ENCODE measurements at places on chromosomes 1 and 21.

DNA sequence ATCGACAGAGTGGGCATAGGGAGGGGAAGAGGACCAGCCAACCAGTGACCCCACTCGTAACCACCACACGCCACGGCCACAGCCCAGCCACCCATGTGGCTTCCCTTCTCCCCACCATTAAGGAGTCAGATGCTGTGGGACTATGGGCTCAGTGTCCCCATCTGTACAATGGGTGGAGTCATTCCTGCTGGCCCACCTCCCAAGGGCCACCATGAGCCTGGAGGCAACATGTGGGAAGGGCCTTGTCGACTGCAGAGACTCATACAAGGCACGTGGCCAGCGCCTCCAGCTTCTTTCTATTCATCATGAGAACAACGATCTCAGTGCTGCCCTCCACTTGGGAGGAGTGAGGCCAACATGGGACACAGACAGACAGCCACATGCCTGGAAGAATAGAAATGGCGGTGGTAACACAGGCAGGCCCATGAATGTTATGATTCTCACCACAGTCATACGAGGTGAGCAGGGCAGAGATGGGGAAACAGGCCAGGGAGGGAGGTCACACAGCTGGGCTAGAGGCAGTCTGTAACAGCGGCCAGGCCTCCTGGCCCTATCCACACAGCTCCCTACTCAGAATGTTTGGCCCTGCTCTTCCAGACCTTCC is 16.1 kb downstream of the LRP8 start:
- DNase-seq: no peak

DNA sequence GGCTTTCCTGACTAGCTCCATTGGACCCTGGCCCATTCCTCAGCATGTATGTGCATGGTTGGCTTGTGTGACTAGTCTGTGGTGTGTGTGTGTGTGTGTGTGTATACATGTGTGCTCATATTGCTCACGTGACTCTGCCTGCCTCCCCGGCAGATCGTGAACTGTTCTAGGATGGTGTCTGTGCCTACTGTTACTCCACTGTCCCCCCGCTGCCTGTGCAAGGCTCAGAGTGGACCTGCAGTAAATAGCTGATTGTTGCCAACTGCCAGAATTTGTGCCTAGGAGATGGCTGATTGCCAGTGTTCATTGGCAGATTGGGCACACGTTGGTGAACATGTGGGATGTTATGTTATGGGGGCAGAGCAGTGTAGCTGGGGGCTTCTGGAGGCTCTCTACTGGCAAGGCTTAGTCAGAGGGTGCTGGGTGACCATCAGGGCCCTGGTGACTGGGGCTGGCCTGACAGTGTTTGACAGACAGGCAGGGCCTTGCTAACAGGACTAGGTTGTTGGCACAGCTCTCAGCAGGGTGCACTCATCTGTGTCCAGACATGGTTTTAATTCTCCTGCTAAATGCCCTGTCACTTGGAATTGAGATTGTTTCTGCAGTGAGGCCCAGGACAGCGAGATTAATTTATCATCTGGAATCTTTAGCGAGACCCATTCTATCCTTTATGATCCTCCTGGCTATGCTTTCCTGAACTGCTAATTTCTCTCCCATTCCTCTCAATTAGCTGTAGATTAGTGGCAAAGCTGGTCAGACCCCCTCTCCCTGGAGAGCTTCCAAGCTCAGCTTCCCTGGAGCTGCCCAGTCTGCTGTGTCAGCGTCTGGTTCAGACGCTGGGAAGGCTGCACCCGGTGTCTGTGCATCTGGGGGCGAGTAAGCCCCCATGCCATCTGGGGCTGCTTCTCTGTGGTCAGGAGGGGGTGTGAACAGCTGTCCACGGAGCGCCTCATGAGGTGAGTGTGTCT is 20.8 kb downstream of the SLC6A17 start:
- no peak for DNase-seq

DNA sequence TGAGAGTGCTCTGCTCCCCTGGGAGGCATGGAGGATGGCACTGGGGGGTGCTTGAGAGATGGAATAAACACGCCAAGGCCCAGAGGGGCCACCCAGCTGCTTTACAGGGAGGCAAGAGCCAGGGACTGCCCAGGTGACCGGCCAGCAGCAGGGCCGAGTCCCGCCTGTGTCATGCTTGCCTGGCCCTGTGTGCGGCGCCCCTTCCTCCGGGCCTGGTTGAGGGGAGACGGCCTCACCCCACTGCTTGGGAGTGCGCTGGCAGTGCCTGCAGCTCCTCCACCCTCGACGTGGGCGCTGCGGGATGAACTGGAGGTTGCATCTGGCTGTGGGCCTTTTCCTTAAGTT is 33.1 kb upstream of the COL6A2 start:
- DNase-seq: no peak

- no peak for DNase-seq
Observed at GRCh38 chr1:245685111-245685810, 530.5 kb downstream of the KIF26B start.

DNA sequence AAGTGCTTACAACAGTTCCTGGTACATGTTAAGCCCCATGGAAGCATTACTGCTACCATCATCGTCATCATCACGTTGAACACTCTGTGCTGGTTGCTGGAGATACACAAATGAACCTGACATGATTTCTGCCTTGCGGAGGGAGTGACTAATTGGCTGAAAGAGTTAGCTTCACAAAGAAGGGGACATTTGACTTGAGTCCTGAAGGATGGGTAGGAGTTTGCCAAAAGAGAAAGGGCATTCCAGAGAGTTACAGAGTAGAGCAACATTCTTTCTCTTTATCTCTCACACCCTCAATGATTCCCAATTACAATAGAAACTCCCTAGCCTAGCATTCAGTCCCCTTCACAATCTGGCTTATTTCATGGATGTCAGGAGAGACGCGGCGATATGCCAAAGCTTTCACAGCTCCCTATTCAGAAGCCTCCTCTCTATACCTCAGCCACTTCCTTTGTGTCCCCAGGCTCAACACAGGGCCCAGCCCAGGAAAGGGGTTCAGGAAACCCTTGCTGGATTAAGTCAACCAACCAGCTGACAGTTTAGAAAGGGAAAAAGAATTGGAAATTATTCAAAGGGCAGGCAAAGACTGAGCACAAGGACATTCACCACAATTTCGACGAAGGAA is 38.0 kb downstream of the SLC1A7 start:
- DNase-seq: no peak

DNA sequence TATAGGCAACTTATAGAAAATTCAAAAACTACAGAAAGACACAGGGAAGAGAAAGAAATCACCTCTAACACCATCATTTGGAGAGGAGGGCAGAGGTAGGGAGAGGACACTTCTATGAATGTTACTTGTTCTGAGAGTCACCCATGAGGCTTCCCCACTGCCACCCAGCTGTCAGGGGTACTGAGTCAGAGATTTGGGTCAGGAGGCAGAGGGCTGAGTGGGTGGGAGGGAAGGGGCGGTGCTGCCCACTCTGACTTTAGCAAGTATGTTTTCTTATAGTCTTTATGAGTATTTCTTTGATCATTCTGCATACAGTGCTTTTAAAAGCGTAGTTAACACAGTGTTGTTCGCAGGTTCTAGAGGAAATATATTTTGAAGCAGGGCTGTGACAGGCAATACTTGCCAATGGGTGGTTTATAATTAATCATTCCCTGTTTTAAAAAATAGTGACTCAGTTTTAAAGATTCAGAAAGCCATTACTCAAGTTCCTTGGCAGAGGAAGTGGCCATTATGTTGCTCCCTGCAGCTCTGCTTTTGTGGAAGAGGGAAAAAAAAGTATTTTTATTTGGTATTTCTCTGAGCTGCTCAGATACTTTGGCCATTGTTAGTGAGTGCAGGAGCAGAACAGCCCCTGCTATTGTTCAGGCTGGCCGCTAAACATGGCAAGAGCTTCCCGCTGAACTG is 18.3 kb downstream of the IL6R start:
- no peak for DNase-seq

DNA sequence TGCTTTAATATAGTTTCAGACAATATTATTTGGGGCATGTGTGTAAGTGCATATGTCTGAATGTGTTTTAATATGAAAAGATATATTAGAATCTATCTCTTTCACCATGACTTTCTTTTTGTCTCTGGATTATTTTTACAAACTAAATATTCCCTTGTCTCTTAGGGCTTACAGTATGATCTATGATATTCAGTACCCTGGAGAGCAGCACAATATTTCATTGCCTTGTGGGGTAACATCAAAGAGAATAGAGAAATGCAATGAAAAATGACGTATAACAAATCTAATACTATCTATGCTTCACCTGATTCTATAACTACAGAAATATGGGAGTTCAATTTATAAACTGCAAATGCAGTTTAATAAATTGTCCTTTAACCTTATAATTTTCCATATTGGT is 2084.5 kb downstream of the MRPL39 start:
- DNase-seq: no peak

DNA sequence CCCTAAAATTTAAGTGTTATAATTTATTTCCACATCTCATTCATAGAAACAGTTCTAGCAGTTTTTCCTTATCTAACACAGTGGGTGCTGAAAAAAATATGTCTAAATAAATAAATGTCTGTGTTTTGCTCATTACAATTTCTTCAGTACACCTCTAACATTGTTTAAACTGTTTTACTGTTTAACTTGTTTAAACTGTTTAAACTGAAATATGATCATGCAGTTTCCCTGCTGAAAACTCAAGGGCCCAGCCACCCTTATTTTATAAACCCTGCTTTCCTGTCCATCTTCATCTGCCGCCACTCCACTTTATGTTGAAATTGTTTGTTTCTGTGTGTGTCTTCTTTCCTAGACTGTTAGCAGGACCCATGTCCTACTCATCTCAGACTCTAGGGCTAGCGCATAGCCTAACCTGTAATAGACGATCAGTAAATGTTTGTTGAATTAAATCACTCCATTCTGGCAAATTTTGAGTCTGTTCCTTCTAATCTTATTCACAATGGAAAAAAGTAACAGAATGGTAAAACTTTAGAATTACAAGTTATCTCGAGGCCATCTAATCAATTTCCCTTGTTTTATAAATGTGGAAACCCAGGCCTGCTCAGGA is 9.4 kb upstream of the PIK3C2B start:
- no peak for DNase-seq

DNA sequence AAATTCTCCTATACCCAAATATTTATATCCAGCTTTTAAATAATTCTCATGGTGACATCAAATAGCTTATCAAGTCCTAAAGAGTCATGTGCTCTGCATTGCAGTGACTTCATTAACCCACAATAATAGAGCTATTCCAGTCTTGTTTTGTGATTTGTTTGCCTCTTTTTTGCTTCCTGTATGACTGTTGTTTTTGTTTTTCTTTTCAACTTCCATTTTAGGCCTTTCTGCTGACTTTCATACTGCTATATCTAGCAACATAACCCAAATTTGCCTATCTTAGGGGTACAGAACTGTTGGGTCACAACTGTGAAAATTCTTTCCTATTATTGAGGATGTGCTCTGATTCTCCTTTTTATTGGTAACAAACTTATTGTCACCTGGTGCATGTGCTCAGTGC is 30.3 kb downstream of the SPATA17 start:
- no peak for DNase-seq

DNA sequence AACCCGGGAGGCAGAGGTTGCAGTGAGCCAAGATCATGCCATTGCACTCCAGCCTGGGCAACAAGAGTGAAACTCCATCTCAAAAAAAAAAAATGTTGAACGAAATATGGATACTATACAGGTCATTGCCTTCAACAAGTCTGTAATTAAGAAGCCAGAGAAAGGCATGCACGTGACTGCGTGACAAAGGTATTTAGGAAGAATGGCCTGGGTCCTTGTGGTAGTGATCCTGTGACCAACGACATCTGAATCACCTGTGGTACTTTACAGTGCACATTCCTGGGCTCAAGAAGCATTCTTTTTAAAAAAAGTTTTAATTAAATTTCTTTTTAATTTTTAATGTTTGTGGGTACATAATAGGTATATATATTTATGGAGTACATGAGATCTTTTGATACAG is 115.0 kb downstream of the GREM2 start:
- DNase-seq: no peak

DNA sequence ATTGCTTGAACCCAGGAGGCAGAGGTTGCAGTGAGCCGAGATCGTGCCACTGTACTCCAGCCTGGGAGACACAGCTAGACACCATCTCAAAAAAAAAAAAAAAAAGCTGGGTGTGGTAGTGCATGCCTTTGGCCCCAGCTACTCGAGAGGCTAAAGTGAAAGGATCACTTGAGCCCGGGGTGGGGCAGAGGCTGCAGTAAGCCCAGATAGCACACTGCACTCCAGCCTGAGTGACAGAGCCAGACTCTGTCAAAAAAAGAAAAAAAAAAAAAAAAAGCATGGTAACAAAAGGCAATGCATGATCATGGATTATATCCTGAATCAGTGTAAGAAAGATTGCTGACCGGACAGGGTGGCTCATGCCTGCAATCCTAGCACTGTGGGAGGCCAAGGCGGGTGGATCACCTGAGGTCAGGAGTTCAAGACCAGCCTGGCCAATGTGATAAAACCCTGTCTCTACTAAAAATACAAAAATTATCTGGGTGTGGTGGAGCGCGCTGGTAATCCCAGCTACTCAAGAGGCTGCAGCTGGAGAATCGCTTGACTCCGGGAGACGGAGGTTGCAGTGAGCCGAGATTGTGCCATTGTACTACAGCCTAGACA is 76.3 kb downstream of the RUSC1 start:
- no peak for DNase-seq

DNA sequence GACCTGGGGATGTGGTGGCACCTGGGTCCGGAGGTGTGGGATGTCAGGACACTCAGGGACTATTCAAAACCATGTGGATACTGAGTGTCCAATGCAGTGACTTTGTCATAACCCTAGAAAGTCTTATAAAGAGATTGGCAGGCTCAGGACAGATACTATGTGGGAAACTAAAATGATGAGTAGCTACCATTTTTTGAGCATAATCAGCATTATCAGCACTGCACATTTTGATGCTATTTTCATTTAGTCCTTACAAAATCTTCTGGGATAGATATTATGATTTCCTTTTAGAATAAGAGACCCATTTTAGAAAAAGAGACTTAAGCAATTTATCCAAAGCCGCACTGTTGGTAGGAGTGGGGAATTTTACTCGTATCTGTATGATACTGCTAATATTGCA is 93.4 kb downstream of the DNM3 start:
- no peak for DNase-seq

- peak; percentile 64 for DNase-seq
Observed at GRCh38 chr1:45512641-45513054, 9.0 kb downstream of the PRDX1 start.

DNA sequence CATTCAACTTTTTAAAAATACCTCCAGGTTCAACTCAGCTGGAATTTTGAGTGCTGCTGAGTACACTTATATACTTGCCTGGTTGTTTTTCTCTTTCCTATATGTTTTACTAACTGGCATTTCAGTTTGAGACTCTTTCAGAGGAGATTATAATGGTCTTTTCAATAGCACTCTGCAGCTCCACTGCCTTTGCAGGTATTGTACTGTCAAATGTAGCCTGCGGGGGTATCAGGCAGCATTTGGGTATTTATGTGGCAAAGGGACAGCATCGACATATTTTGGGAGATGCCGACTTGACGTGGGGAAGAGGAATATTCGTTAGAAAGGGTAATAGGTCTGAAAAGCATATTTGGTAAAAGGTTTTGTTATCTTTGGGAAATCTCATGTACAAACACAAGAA is 11.1 kb upstream of the TGFBR3 start:
- DNase-seq: no peak

DNA sequence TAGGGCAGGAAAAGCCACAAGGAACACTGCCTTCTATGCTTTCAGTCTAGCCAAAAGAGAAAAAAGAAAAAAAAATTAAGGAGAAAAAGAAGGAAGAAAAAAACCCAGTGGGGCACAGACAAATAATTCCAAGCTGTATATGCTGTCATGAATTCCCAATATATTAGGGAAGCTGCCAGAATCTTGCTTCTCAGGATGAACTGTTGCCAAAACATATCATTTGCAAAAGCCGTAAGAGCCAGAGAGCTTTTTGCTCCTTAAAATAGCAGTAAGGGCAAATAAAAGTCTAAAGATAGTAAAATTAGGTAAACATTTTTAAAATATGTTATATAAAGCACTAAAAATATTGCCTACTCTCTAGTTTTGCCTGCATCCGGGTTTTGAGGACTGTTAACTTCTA is 52.1 kb downstream of the PGM1 start:
- no peak for DNase-seq
